ENCODE measurements at places on chromosomes 11 and 22.
A peak's percentile ranks its signal among the peaks of the same experiment; 100 is the strongest.

DNA sequence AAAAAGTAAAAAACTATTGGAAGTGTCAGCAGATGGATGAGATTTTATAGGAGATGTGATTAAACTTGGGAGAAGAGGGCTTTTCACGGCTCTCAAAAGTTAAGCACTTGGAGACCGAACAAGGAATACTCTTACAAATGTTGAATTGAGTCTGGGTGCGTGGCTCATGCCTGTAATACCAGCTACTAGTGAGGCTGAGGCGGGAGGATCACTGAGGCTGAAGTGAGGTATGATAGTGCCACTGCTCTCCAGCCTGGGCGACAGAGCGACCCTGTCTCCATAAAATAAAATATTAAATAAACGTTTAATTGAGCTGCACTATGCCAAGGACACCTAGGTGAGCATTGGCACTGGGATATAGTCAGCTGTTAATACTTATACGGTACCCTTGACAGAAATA lies 1.9 kb downstream of the CEP57 start:
- DNase-seq = no peak

- DNase-seq = peak; percentile 65
Measured at GRCh38 chr11:14454861-14455632, 44.6 kb downstream of the COPB1 start.

DNA sequence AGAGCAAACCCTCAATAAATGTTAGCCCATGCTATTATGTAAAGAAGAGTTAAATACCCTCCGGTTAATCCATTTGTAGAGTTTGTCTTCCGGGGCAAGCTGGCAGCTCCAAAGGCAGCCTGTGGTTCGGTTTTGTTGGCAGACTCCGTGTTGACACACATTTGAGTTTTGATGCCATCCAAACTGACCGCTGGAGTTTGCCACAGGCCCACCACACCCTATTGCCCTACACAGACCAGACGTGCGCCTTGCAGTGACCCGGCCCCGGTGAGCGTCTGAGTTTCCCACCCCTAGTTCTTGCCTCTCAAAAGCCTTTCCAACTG lies 25.1 kb downstream of the ELFN2 start:
- no peak for DNase-seq

- DNase-seq = peak; percentile 15
Measured at GRCh38 chr11:109298865-109299264, 123.1 kb upstream of the C11orf87 start.

Measured in GM23248 (cell line).